ENCODE measurements at places on chromosomes 3 and 15.

DNA sequence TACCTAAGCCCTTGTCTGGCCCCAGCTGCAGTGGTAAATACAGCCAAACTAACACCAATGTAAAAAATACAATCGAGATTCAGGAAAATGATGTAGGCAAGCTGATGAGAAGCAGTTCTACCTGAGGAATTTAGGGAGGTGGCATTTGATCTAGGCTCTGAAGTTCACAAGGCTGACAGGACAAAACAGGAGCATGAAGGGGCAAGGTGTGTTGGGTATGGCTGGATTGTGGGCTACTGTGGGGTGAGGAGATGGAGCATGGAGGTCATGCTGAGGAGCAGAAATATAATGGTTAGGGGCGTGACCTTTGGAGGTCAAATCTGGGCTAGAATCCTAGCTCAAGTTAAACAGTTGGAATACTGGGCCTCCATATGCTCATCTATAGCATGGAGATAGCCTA, 6.5 kb downstream of the NDUFB4 start:
- DNase-seq = no peak

- no peak for DNase-seq
Measured at GRCh38 chr15:65571971-65572370, 39.0 kb downstream of the INTS14 start.

DNA sequence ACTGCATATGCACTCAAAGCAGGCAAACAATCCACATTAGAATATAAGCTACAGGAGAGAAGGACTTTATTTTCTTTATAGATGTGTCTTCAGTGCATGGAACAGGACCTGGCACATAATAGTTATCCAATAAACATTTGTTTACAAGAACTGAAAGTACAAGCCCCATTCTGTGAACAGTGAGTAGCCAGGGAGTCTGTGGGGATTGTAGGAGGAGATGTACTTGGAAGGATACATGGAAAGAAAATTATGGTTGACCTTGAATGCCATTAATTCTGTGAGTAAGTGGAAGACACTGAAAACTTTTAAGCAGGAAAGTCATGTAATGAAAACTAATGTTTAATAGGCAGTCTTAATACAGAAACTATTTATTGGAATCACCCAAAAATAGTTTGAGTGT, 28.3 kb downstream of the MASP1 start:
- DNase-seq = no peak

- DNase-seq = peak; percentile 58
Measured at GRCh38 chr3:137692803-137693431, 71.2 kb upstream of the SOX14 start.

GRCh38 chr15:70348581-70349344, 251.0 kb upstream of the TLE3 start:
- DNase-seq = peak; percentile 97

DNA sequence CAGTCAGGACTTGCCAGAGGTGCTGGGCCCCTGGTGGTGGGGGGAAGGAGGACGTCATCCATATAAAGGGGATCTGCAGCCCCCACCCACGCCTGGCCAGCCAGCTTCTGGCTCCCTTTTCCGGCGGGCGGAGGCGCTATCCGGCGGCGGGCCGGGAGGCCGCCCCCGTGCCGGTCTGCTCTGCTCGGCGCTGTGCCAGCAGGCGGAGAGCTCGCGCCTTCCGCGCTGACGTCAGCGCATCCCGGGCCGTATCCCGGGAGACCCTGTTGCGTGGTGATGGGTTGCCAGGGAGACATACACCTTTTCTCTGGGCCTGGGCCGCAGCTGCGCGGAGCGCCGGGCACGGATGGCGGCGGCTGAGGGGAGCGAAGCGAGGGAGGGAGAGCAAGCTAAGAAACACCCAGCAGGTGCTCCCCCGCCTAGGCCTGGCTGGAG, 1.1 kb downstream of the FAM131A start:
- no peak for DNase-seq

- DNase-seq = no peak
Measured at GRCh38 chr3:135929670-135930069, 35.9 kb upstream of the PPP2R3A start.

DNA sequence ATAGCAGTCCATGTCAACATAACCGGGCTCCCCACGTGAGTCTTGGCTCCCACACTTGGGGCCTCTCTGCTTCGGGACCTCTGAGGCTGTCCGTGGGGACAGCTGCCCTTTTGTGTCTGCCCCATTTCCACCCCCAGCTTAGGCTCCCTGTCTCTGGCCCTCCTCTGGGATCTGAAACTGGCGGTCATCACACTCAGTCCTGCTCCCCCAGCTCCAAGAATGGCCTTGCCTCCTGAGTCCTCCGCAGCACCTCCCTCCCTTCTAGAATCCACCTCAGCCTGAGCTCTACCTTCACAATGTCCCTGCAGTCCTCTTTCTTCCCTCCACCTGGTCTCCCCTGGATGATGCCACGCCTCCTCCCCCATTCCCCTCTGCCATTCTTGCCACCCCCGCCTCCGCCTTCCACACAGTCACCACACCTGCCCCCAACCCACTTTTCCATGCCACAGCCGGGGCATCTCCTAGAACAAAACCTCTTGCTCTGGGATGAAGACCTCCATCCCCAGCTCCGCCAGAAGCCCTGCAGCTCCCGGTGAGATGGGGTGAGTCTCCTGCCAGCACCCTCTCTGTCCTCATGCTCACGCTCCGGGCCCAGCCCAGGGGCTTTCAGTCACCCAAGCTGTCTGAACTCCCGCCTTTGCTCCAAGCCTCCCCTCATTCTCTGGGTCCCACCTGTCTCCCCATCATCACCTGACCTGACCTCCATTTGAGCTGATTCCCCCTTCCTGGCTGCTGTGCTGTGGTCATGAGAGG, 7.0 kb upstream of the ZXDC start:
- DNase-seq = no peak

DNA sequence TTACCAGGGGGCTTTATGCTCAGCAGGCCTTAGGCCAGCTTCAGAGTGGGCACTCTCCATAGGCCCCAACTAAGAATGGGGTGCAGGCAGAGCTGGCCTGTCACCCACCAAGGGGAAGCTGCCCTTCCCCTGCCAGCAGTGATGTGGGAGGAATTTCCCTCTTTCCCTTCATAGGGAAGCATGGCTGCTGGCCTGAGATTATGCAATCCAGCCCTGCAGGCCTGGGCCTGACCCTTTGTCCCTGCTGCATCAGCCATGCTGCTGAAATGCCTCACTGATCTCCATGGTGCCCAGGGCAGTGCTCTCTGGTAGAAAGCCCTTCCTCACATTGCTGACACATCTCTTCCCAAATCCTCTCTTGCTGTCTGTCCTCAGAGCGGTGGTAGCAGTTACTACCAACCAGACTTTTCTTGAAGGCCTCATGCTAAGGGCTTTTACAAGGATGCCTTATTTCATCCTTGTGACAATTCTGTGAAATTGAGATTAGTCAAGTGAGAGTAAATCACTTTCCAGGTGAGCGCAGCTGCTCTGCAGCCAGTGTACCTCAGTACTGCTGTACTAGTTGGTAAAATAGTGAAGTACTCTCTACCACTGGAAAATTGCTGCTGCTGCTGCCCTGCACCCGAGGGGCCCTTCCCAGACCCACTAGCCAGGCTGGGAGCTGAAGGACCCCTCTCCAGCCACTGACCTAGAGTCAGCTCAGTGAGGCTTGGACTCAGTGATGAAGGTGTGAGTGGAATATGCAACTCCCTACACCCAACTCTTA, 33.8 kb downstream of the MRAS start:
- DNase-seq = peak; percentile 28

- DNase-seq = no peak
Measured at GRCh38 chr15:52334491-52335160, 39.0 kb upstream of the MYO5C start.

GRCh38 chr3:49841126-49841696, 15.2 kb downstream of the TRAIP start:
- DNase-seq = peak; percentile 66

GRCh38 chr3:97825101-97825500, 3.3 kb downstream of the CRYBG3 start:
- no peak for DNase-seq

- no peak for DNase-seq
Measured at GRCh38 chr15:89321521-89322410, 12.9 kb downstream of the POLG start.

GRCh38 chr15:36039996-36040572, 494.1 kb upstream of the DPH6 start:
- DNase-seq = no peak

GRCh38 chr15:69895202-69895601, 202.5 kb downstream of the TLE3 start:
- DNase-seq = no peak
